ENCODE measurements at places on chromosomes 16 and 17.
A peak's percentile ranks its signal among the peaks of the same experiment; 100 is the strongest.

DNA sequence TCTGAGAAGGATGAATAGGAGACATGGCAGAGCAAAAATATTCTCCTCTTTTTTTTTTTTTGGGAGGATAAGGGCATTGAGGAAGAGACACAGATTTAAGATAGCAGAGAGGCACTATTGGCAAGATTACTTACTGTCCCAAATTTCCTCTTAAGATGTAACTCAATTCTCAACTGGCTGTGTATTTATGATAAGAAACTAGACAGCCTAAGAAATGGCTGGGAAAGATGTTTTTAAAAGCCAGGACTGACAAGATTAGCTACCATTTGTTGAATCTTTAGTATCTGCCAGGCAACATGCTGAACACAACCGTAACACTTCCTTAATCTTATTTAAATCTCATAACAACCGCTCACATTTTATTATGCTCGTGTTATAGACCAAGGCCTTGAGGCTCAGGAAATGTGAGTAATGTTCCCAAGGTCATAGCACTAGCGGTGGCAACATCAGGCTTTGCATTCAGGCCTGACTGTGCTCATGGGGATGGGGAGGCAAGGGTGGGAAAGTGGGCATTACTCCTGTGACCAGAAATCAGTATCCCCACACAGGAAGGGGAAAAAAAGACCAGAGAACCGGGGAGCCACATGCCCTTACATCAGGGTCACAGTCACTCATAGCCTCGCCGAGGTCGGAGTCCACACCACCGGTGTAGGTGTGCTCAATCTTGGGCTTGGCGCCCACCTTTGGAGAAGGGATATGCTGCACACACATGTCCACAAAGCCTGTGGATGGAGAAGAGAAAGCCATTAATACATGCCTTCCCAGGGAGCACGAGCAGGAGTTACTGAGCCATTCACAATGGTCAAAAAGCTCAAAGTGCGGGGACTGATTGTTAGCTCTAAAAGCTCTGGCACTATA is 15.6 kb downstream of the HIGD1B start:
- DNase-seq, result no peak

- no peak for DNase-seq
Measured at GRCh38 chr17:7843257-7843535, 9.2 kb downstream of the KDM6B start.

- no peak for DNase-seq
Measured at GRCh38 chr17:17682293-17682736, 1.1 kb downstream of the RAI1 start.

GRCh38 chr17:58996968-58997367 is 109.7 kb downstream of the TRIM37 start:
- DNase-seq, result no peak

- DNase-seq, result no peak
Measured at GRCh38 chr17:81651692-81652091, 4.7 kb downstream of the PDE6G start.

DNA sequence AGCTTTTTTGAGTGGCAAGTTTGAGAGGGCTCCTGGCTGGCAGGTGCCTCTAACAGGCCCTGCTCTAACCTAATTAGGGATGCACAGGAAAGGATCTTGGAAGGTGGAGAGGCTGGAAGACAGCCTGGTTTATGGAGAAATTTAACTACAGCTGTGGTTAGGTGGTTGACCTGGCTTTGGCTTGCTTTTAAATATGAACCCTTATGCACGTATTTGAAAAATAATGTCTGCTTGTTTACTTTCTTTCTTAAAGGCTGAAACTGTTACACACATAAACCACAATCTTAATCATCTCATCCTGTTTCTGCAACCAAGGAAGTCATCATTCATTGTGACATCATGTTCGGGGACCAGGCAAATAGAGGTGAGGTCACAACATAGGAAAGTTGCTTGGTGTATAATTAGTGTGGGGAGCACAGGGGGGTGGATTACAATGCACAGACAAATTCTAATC is 23.1 kb upstream of the DHRS13 start:
- DNase-seq, result no peak

DNA sequence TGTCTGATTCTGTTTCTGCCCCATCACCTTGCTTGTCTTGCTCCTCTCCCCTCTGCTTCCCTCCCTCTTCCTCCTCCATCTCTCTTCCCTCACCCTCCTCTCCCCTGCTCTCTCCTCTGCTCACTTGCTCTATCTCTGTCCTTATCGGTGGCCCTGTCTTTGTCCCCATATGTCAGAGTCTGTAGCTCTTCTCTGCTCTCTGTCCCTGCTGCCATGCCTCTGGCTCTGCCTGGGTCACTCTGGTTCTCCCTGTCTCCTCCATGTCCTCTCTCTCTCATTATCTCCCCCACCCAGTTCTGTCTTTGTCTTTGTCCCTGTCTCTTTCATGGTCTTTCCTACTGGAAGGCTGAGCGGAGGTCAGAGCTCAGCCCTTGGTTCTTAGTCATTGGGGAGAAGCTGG is 169.1 kb upstream of the NLRP1 start:
- no peak for DNase-seq

DNA sequence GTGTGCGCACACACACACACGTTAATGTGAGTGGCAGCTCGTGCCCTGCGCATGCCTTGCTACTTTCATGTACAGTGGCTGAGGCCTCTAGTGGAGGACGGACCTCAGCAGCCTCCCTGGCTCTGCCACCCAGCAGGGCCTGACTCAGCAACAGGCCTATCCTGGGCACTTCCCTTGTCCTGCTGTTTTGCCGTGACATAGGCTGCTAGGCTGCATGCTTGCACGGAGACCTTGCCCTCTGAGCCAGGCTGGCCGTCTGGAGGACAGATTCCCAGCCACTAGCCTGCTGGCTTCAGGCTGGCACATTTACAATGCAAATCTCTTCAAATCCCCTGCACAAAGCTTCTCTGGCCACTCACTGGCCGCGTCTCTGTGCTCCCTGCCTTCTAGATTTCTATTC is 9.5 kb downstream of the RNF213 start:
- DNase-seq, result peak; percentile 35

DNA sequence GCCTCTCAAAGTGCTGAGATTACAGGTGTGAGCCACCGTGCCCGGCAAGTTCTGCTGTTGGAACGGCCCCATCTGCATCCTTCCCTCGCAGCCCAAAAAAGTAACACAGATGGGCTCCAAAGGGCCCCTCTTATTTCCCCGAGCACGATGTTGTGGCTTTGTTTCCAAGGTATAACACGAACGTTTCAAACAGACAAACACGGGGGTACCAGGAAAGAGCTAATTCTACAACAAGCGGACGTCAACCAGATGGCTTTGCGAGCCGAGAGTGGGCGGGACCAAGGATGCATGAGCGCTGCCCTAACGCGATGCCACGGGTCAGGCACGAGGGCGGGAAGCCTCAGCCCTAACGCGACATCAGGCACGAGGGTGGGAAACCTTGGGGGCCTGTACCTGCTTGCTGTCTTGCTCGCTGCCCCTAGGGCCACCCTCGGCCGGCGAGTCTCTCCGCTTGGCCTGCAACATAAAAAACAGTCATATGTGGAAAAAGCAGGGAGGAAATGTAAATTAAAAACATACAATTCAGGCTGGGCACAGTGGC is 24.2 kb downstream of the UNKL start:
- DNase-seq, result no peak

GRCh38 chr16:27315333-27316037 is 1.7 kb downstream of the IL4R start:
- DNase-seq, result peak; percentile 86

- no peak for DNase-seq
Measured at GRCh38 chr16:71676236-71676635, 48.3 kb downstream of the PHLPP2 start.

DNA sequence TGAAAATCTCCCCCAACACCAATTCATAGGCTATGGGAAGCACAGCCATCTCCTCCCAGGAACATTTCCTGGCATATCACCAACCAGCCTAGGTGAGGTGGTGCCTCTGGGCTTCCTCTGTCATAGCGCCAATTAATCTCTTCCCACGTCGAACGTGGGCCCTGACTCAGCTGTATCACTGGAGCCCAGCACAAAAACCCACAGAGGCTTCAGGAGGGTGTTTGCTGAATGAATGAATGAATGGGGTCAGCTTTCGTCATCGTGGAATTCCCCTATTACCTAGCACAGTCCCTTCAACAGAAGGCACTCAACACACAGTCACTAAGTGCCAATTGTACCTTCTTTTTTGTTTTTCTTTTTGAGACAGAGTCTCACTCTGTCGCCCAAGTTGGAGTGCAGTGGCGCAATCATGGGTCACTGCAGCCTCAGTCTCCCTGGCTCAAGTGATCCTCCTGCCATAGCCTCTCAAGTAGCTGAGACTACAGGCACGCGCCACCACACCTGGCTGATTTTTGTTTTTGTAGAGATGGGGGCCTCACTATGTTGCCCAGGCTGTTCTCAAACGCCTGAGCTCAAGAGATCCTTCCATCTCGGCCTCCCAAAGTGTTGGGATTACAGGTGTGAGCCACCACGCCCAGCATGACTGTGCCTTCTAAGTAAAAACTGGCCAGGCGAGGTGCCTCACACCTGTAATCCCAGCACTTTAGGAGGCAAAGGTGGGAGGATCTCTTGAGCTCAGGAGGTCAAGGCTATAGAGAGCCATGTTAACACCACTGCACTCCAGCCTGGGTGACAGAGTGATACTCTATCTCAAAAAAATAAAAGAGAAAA is 4.1 kb downstream of the ZNF688 start:
- no peak for DNase-seq

DNA sequence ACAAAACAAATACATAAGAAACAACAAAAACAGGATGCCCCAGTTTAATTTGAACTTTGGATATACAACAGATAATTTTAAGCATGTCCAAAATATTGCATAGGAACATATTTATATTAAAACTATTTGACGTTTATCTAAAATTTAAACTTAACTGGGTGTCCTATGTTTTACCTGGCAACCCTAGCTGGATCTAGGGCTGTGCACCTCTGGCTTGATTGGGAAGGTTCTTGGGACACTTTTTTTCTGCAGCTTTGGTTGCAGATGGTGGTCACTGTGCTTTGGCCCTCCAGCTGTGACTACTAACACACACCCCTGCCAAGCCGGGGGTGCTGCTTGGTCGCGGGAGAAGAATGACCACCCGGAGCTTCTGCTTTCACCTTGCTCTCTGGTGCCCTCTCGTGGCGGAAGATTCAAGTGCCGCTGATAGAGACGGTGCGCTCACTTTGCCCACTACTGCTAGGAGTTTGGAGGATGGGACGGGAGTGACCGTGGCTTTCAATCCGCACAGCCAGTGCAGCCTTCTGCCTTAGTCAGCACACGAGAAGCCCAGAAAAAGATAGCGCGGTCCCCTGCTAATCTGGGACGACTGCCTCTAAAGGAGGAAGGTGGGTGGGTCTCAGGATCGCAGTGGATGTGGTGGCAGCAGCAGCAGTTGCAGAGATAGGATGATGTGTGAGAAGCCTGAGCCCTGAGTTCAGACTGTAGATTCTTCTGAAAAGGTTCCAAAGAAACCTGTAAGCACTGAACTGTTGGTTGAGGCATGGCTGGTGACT is 6.7 kb downstream of the SPACA3 start:
- DNase-seq, result peak; percentile 90

DNA sequence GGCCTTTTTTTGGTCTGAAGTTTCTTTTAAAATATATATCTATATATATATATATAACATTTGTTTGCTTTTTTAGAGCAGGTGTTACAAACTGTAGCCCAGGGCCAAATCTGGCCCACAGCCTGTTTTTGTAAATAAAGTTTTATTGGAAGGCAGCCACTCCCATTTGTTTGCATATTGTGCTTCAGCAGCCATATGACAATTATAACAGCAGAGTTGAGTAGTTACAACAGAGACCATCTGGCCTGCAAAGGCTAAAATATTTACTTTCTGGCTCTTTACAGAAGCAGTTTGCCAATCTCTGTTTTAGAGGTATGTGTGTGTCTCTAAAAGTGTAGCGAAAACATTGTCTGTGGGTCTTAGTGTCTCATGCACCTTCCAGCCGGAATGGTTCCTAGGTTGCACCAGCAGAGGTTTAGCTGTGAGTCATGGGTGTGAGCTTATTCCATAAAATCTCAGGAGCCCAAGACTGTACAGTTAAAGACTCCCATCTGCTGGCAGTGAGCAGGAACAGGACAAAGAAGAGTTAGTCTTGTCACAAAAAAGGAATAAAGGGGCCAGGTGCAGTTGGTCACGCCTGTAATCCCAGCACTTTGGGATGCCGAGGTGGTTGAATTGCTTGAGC is 23.8 kb downstream of the LCMT1 start:
- DNase-seq, result no peak

- DNase-seq, result no peak
Measured at GRCh38 chr16:86044881-86045590, 146.1 kb downstream of the IRF8 start.

GRCh38 chr17:33459078-33459940 is 166.2 kb upstream of the ASIC2 start:
- no peak for DNase-seq

- DNase-seq, result no peak
Measured at GRCh38 chr16:67860589-67861398, 12.1 kb upstream of the EDC4 start.

- no peak for DNase-seq
Measured at GRCh38 chr17:28427371-28427770, 21.4 kb upstream of the SLC46A1 start.

- DNase-seq, result no peak
Measured at GRCh38 chr17:61514491-61514890, 62.3 kb downstream of the TBX4 start.

- DNase-seq, result no peak
Measured at GRCh38 chr17:42632949-42633444, 23.5 kb downstream of the TUBG1 start.

GRCh38 chr16:57809276-57810196 is 7.2 kb upstream of the KIFC3 start:
- no peak for DNase-seq

GRCh38 chr16:17691899-17692176 is 221.1 kb upstream of the XYLT1 start:
- DNase-seq, result no peak

DNA sequence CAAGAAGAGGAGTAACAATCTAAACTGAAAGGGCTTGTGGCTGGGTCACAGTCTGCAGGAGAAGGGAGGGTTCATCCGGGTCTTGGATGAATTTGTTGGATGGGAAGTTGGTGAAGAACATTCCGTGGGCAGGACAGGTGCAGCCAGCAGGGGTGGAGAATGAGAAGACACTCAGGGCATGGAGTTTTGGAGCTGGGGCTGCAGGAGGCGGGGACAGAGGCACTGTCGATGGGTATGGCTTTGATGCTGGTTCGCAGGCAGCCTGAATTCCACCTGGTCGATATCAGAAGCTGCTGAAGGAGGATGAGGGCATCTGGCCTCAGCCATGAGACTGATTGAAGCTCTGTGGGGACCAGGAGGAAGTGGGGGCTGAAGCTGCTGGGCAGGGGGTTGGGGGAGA is 36.1 kb upstream of the CBFA2T3 start:
- peak; percentile 1 for DNase-seq

DNA sequence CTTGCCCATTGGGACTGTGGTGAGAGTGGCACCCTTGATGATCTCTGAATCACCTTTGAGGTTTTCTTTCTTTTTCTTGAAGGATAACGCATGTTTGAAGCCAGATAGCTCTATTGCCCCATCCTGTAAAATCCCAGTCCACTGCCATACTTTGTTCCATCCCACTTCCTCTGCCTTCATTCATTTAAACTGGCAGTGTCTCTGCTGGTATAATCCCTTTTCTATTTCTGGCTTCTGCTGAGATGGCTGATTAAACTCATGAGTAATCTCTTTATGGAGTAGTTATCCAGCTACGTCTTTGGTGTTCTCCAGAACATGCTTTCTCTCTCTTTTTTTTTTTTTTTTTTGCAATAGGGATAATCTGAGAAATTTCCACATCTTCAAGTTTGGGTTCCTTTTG is 656.5 kb upstream of the SALL1 start:
- no peak for DNase-seq

GRCh38 chr17:11486868-11487310 is 111.4 kb upstream of the DNAH9 start:
- DNase-seq, result no peak

All from right cardiac atrium (tissue), 5 donors.